ENCODE measurements at places on chromosomes 1 and 21.

GRCh38 chr1:168202941-168203654 lies 22.7 kb upstream of the SFT2D2 start:
- DNase-seq = no peak

DNA sequence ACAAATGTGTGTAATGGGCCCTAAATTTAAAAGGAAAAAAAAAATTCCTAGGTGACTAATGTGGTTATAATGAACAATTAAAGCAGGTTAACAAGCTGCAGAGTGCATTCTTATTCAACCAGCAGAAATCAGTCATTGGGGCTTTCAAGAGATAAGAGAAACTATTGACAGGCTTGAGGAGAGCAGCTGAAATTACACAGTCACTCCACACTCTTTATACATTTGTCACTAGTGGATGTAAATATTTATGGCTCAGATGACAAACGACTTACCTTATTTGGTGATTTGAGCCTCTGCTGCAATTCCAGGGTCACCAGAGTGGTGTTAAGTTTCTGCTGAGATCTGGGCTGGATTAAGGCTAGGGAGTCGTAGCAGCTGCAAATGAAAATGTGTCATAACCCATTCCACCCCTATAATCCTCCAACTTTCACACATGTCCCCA lies 896.3 kb downstream of the TTLL7 start:
- DNase-seq = peak; percentile 35

DNA sequence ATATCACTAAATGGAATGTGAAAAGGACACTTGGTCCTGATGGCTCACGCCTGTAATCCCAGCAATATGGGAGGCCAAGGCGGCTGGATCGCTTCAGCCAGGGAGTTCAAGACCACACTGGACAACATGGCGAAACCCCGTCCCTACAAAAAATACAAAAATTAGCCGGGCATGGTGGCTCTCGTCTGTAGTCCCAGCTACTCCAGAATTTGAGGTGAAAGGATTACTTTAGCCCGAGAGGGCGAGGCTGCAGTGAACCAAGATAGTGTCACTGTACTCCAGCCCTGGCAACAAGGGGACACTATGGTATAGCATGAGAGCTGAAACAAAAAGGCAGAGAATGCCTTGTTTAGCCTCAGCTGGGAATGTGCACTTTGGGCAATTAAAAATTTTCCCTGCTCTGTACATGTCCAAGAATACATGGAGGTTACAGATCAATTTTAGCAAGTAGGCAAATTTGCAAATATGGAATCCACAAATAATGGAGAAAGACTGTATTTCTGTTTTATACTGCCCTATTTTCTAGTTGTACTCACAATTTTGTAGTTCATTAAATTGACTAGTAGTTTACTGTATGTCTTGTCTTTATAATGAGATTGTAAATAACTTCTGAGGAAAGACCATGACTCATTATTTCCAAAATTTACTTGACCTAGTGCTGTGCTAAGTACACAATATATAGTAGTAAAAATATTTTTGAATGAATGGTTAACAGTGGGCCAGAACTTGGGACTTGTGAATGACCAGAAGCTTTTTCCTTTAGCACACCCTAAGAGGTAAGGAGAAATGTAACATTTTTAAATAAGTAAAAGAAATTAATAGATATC lies 2.0 kb upstream of the ANGEL2 start:
- no peak for DNase-seq

DNA sequence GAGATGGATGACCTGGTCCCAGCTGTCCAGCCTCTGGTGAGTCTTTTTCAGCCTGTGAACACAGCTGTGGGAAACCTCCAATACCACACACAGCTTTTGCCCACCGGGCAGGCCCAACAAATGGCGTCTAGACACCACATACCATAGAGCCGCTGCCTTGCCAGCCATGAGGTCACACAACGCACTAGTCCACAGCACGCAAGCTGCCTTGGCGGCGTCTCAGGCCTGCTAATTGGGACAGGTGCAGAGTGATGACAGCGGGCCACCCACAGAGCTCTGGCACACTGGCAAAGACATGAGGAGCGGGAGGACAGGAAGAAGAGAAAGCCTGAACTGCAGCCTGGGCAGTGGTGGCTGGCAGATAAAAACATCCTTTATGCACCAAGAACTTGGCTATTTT lies 125.5 kb downstream of the ADAMTS1 start:
- DNase-seq = no peak

DNA sequence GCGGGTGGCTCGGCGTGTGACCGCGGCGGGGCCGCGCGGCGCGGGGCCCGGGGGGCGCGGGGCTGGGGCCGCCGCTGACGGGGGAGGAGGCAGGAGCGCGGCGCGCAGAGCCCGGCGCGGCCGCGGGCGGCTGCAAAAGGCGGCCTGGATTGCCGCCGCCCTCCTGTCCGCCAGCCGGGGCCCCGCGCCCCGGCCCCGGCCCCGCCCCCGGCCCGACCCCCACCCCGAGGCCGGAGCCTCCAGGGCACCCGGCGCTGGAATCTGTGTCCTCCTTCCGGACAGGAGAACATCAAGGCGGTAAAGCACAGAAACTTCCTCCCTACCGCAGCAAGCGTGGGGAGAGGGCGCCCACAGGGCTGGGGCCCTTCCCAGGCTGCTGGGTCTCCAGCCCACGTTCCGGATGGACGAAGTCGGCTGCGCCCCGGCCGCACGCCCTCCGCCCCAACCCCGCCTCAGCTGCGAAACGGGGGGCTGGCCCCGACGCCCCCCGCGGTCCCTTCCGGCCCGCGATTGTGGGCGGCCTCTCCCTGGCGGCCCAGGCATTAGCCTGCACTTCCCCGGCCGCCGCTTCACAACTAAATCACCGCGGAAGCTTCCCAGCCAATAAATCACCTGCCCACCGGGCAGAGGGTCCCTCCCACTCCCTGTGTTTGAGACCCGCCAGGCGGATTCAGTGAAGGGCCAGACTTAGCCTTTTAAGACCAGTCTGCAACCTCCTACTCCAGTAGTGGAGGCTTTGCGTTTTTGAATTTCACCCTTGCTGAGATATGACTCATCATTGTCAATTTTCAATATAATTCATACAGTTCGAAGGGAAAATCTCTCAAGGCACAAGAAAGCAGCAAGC lies 106.0 kb downstream of the SLC45A1 start:
- DNase-seq = peak; percentile 87
